NB4 (cell line): ENCODE measurements at places on chromosomes 1 and 21.

GRCh38 chr1:7218210-7218832 is 433.1 kb downstream of the CAMTA1 start:
- peak; percentile 60 for DNase-seq

GRCh38 chr1:228081578-228082213 is 812 bp upstream of the ARF1 start:
- peak; percentile 56 for DNase-seq

- DNase-seq: no peak
Measured at GRCh38 chr1:36304970-36305914, 926 bp upstream of the SH3D21 start.

DNA sequence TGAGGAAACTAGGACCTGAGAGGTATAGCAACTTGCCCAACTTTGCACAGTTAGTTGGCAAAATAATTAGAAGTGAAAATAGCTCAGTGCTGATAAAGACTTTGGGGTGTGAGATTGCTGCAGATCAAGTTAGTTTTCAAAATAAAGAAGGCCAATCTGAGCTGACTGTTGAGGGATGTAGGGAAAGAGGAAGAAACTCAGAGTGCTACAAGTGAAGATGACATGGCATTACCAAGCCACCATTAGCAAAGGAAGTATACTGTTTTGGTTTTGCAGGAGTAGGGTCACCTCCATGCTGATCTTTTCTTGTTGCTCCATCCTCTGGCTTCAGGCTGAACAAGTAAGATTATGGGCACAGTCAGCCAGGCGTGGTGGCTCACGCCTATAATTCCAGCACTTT is 78.7 kb upstream of the ADAM30 start:
- no peak for DNase-seq

DNA sequence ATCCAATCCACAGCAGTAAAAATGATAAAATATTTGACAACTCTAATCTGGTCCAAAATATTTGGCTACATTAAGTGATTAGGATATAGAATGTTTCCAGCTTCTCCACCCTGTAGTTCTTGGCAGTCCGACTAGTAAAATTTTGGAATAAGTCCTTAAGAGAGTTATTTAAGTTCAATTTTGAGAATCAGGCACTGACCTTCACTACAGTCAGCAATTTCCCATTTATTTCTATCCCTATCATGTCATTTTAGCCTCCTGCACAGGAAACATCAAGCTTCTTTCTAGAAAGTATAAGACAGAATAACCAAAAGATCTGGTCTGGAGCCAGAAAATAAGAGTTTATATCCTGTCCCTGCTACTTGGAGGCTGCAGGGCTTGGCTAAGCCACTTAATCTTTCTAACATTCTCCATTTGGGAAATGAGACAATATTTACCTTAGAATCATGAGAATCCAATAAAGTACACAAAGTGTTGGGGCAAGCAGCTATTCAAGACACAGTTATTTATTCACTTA is 162.2 kb downstream of the DPYD start:
- DNase-seq: no peak

DNA sequence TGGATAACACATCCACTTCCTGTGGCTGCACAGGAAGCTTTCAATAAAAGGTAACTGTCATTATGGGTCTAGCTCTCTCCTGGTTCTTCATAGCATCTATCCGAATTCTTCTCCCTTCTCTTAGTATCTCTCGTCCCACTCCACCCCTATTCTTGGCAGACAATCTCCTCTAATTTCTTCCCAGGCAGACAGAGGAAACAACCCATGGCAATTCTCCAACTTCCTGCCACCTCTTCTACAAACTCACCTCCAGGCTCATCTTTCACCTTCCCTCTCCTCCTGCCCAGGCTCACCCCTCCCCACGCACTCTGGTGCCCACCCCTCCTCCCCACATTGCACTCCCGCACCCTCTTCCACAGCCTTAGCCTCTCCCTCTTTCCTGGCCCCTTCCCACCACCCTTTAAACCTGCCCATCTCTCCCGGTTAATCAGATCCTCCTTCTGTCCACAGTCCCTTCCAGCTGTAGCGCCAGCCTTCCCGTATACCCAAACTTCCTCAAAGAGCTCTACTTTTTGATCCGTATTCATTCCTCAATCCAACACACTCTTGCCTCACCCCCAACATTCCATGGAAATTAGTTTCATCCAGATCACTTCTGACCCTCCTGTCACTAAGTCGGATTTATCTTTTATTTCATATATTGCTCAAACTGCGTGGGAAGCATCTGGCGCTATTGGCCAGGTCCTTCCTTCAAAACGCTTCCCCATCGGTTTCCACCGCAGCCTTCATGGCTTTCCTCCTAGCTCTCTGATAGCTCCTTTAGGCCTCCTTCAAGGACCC is 25.9 kb downstream of the SHISA4 start:
- no peak for DNase-seq

DNA sequence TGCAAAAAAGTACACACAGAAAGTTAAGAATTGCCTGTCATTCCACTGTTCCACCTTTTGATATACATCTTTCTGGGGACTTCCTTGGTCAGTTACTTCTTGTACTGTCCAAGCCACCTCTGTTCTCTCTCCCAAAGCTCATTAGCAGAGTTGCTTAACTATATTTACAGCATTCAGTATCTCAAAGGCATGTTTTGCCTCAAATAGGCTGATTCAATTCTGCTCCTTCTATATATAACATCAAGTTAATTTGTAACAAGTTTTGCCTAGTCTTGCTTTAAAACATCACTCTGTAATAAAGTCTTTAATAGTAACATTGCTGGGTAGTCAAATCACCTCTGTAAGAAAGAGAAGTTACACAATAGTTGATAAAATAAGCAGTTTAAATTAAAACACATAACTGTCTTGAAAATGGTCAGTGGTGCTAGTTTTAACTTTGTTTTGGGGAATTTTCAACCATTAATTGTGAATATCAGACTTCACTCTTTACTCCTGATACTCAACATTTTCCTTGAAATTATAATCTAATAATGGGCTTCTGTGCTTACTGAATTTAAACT is 35.7 kb downstream of the EDARADD start:
- DNase-seq: no peak

- DNase-seq: no peak
Measured at GRCh38 chr1:30668546-30669327, 54.6 kb downstream of the MATN1 start.

- DNase-seq: no peak
Measured at GRCh38 chr1:112257043-112257835, 138.8 kb upstream of the CTTNBP2NL start.

- DNase-seq: peak; percentile 23
Measured at GRCh38 chr1:221829327-221830015, 87.6 kb upstream of the DUSP10 start.

DNA sequence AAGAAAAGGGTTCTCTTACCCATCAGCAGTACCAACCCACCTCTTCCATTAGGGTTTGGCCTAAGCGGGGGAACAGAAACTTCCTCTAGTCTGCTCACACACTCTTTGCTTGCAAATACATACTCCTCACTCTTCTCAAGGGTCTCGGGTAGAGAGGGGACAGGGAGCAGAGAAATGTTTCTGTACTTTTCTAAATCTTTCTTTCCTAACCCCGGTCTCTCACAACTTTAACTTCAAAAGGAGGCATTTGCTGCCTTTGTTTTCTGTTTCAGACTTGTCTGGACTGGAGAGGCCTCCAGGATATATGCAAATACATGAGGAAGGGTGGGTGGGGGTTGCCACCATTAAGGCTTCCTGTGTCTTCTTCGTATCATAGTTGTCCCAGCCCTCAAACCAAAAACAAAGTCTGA is 10.5 kb upstream of the LAX1 start:
- DNase-seq: no peak

- DNase-seq: peak; percentile 34
Measured at GRCh38 chr1:8816831-8817411, 519 bp downstream of the RERE start.

- no peak for DNase-seq
Measured at GRCh38 chr1:14997646-14998276, 155.8 kb upstream of the TMEM51 start.

- DNase-seq: no peak
Measured at GRCh38 chr1:36207339-36207738, 16.9 kb upstream of the THRAP3 start.

DNA sequence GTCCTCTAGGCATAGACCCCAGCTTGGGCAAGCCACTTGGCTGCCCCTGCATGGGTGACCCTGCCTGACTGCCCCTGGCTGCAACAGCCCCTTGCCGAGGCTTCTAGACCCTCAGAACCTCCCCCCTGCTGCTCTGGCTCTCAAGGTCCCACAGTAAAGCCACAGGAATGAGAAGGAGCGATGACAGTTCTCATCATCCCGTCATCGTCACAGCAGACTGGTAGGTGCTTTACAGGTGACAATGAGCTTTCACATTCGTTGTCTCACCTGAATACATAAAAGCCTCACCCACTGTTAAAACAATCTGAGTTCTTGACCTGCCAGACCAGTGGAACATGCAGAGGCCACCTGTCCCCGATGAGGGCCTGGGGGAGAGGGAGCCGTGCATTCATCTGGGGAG is 36.0 kb upstream of the GPR157 start:
- no peak for DNase-seq

- DNase-seq: peak; percentile 74
Measured at GRCh38 chr1:84365225-84366221, 32.8 kb upstream of the DNASE2B start.

DNA sequence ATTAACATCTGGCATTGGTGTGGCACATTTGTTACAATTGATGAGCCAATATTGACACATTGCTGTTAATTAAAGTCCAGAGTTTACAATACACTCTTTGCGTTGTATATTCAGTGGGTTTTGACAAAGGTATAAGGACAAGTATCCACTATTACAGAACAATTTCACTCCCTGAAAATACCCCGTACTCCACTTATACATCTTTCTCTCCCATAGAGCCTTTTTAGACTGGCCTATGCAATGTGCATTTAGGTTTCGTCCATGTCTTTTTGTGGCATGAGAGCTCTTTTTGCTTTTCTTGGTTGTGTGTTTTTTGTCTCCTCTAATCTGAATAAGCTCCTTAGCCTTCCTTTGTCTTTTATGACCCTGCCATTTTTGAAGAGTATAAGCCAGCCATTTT is 40.6 kb upstream of the TSNAX start:
- no peak for DNase-seq

- DNase-seq: no peak
Measured at GRCh38 chr1:69985376-69985775, 220.0 kb downstream of the LRRC40 start.

GRCh38 chr1:248361121-248361715 is at the start of gene OR2T4:
OR2T4 (plus strand) TSS chr1:248361665; CDS start chr1:248361665, 0 bp downstream.
- no peak for DNase-seq

- DNase-seq: no peak
Measured at GRCh38 chr1:26356106-26356505, 2.2 kb upstream of the CRYBG2 start.

GRCh38 chr1:27099135-27099586 is 55.8 kb downstream of the SLC9A1 start:
- DNase-seq: peak; percentile 88

DNA sequence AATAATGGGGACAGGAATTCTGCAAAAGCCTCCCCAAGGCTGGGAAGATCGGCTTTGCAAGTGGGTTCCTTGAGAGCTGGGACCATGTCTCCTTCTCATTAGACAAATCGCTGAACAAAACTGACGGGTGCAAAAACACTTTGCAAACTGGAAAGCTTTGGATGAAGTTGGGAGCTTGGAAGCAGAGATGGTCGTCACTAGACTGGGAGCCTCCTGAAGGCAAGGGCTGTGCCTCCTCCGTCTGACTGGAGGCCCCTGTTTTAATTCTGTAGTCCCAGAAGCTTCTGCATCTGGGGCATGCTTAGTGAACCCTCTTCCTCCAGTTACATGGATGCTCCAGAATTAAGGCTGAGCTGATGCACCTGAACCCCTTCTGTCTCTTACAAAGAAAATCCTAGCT is 82.3 kb upstream of the IFFO2 start:
- no peak for DNase-seq

DNA sequence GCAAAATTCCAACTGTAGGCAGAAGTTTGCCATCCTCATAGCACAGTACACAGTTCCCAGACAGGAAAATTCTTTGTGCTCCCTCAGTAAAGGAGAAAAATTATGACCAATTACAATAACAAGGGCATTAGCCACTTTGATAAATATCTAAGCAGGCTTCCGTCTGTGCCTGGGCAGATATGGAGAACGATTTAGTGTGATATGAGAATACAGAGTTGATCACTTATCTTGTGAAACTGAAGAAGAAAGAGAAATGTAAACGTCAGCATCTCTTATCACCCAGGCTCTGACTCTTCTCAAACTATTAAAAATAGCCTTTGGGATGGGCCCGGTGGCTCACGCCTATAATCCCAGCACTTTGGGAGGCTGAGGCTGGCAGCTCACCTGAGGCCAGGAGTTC is 54.5 kb upstream of the TIAM1 start:
- no peak for DNase-seq

- no peak for DNase-seq
Measured at GRCh38 chr1:53804791-53805505, 33.1 kb downstream of the NDC1 start.

DNA sequence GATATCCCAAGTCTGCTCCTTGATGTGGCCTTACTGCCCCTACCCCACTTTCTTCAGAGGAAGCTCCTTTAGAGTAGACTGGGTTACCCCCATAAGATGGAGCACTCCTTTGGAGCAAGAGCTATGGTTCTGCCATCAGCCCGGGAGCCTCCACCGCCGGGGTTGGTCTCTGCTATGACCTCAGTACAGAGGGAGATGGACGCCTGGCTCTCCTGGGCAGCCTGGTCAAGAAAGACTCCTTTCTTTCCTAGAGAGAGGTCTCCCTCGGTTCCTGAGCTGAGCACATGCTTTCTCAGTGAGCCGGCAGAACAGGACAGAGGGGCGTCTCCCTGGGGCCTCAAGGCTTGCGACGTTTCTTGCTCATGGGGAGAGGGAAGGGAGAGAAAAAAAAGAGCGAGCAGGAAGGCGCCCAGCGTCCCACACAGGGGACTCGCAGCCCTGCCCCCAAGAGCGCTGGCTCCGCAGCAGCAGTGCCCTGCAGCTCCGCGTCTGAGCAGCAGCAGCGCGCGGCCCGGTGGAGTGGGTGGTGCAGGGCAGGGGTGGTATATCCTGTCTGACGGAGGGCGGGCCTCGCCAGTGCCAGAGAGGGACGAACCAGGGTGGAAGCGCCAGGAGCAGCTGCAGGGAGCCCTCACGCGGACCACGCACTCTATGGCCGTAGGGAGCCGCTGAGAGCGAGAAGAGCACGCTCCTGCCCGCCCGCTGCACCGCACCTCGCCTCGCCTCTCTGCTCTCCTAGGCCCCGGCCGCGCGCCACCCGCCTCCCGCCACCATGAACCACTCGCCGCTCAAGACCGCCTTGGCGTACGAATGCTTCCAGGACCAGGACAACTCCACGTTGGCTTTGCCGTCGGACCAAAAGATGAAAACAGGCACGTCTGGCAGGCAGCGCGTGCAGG is at the start of gene PKP1:
TSS of gene PKP1 (plus strand) at position 576 of the 899 bp plus-strand sequence. CDS start at position 773, 197 bp downstream.
- DNase-seq: no peak

GRCh38 chr1:209593747-209594146 is 10.2 kb downstream of the CAMK1G start:
- DNase-seq: no peak

DNA sequence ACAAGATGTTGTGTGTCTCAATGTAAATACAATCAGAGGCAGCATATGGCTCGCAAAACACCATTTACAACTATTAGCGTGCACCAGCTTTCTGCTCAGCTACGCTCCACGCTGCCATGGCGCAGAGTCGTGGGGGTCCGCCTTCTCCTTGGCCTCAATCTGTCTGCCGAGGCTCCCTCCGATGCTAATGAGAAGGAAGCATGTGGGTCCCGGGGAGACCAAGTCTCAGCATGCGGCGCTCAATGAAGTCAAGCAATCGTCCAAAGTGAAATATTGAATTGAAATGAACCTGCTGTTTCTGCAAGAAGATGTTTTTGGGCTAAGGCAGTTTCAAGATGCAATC is 228.9 kb downstream of the TOMM20 start:
- no peak for DNase-seq

- no peak for DNase-seq
Measured at GRCh38 chr1:92877081-92877711, 45.4 kb downstream of the RPL5 start.
